ENCODE measurements at places on chromosomes 5 and 9.

DNA sequence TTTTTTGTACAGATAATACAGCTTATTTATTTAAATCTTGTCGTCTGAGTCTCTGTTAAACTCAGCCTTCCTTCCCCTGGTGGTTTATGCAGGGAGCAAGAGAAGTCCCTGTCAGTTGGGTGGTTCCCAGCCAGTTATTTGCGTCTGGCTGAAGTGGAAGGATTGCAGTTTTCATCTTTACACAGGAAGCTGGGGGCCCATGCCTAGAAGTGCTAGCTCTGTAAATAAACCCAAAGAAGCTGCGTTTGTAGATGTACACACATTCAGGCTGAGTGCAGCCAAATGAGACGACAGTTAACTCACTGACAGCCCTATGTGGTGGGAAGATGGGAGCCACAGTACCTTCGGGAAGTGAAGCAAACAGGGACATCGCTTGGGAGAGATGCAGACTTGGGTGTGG, 122.1 kb downstream of the SAXO1 start:
- no peak for DNase-seq

DNA sequence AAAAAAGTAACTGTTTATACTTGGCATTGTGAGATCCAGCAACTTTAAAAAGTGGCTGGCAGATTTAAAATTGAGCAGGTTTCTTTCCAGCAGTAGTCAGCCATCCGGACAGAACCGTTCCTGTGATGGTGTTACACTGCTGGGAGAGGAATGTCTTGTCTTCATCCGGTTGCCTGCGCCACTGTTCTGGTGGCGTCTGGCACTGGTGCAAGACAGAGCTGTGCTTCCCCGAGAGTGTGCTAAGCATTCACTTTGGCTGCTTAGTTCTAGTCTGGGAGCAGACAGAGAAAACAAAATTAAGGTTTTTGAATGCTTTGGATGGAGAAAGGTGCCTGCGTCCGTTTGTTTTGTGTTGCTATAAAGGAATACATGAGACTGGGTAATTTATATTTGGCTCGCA, 35.5 kb upstream of the CREBRF start:
- no peak for DNase-seq

- DNase-seq = peak; percentile 20
Measured at GRCh38 chr5:135094339-135095051, 60.5 kb upstream of the PITX1 start.

DNA sequence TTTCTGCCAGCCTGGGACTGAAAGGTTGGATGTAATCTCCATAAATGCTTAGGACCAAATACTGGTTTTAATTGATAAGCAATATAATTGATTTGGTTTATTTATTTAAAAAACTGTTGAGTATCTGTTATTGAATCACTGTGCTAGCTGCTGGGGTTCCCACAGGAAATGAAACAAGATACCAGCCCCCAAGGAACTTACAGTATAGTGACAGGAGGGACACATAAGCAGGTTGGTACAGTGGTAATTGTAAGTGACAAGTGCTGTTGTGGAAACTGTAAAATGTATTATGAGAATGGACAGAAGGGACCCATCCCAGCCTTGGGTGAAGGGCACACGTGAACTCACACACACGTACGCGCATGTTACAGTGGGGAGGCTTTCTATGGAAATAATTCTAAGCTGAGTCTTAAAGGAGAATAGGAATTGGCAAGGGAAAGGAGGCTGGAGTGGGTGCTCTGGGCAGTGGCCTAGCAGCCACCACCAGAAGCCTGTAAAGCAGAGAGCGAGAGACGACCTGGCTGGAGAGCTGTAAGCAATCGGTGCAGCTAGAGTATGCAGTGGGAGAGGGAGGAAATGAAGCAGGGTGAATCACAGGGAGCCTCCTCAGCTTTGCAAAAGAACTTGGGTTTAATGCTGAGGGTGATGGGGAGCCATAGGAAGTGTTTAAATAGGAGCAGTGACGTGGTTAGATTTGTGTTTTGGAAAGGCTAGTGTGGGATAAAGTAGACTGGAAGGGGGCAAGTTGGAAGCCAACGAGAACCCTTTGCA, 39.3 kb downstream of the GLRA1 start:
- no peak for DNase-seq

GRCh38 chr5:159053216-159053615, 46.5 kb downstream of the EBF1 start:
- no peak for DNase-seq

DNA sequence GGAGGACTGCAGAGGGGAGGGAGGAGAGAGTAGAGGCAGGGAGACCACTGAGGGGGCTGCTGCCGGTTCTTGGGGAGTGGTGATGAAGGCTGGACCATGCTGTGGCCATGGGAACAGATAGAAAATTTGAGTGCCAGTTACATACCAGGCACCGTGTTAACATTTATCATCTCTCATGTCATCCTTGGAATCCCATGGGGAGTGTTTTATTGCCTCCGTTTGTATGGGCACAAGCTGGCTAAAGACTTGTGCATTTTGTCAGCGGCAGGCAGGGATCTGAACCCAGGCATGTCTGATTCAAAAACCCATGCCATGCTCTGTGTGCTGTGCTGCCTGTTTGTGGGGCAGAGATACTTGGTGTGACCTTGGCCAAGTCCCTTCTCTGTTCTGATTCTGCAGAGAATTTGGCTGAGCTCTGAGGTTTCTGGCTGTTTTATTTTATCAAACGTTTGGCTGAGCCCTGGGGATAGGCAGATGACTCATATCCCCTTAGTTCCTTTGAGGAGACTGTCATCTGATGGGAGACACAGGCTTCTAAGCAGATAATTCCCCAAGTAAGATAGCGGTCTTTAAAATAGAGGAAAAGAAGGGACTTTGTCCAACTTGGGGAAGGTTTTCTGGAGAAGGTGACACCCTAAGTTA, 22.2 kb downstream of the COL27A1 start:
- DNase-seq = no peak

GRCh38 chr9:9892217-9892616, 720.6 kb downstream of the PTPRD start:
- DNase-seq = no peak

DNA sequence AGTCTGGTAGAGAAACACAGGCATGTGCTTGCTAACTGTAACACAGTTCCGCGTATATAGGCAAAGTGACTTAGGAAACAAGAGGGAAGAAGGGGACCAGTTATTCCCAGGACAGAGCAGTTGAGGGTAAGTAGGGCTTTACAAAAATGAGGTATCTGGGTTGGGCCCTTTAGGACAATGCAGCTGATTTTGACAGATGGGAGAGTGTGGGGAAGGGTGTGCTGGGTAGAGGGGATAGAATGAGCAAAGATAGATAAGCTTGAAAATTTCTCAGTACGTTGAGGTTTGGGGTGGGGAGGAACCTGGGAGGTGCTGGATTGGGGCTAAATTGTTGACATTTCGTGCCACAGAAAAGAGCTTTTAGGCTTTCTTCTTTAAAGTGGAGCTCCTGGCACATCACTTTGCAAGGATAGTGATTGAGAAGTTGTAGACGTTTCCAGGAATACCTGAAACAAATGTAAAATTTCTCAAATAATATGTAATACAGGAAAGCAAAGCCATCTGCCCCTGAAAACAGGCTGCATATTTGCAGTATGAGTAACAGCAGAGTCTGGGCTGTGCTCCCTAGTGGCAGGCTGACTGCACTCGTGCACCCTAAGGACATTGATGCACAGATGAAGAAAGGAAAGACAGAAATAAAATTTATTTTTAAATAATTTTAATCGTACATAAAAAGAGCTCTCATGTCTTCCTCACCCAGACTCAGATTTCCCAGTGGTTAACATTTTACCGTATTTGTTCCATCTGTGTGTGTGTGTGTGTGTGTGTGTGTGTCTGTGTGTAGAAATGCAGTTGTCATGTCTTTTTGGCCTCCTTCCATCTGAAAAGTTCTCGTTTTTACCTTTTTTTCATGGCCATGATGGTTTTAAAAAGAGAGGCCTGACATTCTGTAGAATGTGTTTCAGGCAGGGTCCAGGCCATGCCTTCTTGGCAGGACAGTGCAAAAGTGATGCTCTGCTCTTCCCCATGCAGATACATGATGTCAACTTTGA, 144.9 kb upstream of the DMRT1 start:
- no peak for DNase-seq

GRCh38 chr5:119366540-119366881, 10.7 kb downstream of the TNFAIP8 start:
- DNase-seq = no peak

GRCh38 chr5:67243349-67243748, 46.8 kb upstream of the CD180 start:
- no peak for DNase-seq

DNA sequence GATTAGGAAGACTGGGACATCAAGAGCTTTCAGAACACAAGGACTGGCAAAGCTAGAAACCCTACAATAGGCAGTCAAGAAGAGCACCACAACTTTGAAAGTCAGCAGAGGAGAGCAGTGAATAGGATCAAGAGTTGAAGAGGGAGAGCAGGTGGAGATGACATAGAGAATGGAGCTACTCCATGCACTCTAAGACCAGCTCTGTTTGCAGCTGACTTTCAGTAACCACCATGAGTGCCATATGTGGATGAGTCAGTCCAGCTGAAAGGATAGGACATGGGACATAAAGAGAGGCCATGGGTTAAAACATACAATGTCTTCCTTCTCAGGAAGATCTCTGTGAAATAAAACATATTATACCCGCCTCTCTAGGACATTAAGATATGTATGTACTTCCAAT, 289.1 kb upstream of the KLF4 start:
- DNase-seq = no peak

- no peak for DNase-seq
Measured at GRCh38 chr5:32539981-32540845, 45.1 kb upstream of the SUB1 start.

GRCh38 chr5:23655674-23656073, 148.3 kb downstream of the PRDM9 start:
- no peak for DNase-seq

DNA sequence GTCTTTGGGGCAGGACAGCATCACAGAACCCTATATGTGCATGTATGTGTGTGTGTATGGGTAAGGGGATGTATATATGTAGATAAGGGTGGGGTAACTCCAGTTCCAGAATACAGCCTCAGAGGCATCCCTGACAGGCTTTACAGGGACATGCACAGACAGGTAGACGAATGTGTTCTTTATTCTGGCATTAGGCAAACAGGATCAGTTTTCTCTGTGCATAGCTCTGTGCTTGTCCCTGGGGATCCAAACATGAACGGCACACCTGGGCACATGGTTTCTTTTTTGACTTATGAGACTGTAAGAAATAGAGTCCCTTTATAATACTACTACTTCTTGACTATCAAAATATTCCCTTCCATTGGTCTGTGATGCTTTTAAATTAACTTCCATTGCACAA, 120.6 kb downstream of the TRIO start:
- no peak for DNase-seq
